Stimulated activated CD4-positive, alpha-beta T cell treated with anti-CD3 and anti-CD28 coated beads, TNF-alpha, amount 100 ng/mL, for 1 hour (primary cell): ENCODE measurements at places on chromosomes 5 and 9.
A peak's percentile ranks its signal among the peaks of the same experiment; 100 is the strongest.

- DNase-seq = no peak
Observed at GRCh38 chr5:139451878-139452660, 10.5 kb downstream of the ECSCR start.

DNA sequence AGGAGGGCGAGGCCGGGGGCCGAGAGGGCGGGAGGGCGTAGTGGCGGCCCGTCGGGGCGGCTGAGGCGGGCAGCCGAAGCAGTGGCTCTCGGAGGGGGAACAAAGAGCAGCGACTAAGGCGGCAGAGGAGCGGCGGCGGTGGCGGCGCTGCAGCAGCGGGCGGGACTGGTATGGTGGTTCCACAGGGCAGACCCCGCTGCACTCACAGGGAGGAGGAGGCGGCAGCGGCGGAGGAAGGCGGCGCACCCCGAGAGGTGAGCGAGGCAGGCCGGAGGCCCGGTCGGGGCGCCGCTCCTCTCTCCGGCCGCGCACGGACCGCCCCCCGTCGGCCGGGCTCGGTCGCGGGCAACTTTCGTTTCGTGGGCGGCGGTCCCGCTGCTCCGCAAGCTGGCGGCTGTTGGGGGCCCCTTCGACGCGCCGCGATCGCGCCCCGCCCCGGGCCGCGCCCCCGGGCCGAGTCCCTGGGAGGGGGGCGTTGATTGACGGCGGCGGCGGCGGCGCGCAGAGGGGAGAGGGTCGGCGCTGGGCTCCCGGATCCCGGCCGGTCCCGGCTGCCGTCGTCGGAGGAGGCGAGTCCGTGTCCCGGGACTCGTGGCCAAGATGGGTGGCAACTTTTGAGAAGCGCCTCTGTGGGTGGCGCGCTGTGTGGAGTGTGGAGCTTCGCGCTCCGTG is 467 bp downstream of the CNOT6 start:
- peak; percentile 4 for DNase-seq

- DNase-seq = peak; percentile 13
Observed at GRCh38 chr5:10563110-10563944, 543 bp upstream of the ANKRD33B start.

DNA sequence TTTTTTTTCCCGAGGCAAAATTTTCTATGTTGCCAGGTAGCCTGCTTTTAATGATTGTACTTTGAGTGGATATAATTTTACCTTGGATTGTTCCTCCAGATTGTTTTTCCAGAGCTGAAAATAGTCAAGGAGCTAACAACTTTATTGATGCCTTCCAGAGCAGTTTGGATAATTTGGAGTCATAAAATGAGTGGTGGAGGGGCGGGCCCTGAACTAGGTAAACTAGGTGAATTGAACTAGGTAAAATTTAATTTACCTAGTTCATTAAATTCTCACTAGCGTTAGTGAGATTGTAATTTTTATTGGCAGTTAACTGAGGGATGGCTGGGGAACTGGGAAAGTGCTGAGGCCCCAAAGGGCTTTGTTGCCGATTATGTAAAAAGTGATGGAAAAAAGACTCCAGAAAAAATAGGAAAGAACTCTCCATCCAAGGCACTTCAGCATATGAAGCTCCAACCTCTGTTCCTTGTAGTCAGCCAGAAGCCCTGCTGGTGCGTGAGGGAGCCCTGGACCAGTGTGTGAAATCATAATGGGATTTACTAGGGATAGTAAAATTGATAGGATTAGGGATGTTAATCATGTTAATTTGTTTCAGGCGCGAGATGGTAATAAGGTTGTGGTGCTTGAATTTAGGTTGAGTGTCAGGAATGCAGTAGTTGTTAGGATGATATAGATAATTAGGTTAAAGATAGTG is 1.7 kb downstream of the DNAJC25 start:
- DNase-seq = no peak

DNA sequence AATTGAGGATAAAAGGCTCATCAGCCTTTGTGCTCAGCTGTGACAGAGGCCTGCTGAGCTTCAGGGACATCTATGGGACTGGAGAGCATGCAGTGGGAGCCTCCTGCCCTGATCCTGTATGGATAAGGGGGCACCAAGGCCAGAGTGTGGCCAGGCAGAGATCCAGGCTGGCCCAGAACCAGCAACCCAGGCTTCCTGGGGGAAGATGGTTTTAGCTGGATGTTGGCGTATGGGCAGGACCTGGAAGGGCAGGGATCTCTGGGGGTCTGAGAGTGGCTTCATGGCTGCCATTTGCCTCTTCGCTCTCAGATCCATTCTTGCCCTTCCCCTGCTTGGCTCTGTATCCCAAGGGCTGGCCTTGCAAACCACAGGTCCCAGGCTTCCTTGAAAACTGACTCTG is 169.9 kb downstream of the MACROH2A1 start:
- no peak for DNase-seq

DNA sequence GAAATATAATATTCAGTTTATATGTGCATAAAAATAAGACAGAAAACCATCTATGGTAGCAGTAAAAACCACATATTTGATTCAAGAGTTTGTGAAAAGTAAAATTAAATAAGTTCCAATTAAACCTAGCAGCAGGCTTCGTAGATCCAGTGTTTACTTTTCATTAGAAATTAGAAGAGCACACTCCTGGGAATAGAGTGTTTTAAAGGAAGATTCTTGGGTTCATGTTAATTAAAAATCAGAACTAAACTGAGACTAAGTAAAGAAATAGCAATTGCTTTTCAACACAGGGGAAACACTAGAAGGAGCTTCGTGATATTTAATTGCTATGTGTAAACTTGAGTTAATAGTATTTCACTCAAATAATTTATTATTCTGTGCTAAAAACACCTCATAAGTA is 1097.8 kb upstream of the CDH18 start:
- DNase-seq = no peak

DNA sequence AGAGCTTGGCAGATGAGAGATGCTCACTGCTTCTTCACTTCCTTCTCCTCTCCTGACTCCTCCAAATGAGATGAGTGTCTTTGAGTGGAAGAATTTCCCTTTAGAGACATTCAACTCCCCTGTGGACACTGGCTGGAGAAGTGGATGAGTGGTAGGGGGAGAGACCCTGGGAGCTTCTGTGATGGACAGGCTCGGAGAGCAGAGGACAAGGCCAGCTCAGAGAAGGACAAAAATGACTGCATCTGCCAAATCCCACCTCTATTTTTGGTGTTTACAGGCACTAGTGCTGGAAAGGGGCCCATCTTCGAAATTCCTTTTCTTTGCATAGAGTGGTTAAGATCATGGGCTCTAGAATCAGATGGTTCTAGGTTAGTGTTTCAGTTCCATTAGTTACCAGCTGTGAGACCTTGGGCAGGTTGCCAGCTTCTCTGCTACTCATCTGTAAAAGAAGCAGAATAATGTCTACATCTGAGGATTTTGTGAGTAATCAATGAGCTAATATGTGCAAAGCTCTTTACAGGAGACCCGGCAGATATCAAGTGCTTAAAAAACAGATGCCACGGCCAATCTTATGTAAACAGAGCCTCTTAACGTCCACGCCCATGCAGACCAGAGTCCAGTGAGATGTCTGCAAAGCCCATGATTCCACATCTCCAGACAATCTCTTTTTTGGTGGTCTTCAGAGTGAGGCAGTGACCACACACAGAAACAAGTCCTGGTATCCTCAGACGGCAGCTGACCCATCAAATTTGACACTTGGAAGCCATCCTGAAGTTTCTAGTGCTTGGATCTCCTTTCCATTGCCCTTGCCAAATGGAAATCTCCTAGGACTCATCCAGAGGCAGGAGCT is 13.6 kb upstream of the COL27A1 start:
- no peak for DNase-seq

DNA sequence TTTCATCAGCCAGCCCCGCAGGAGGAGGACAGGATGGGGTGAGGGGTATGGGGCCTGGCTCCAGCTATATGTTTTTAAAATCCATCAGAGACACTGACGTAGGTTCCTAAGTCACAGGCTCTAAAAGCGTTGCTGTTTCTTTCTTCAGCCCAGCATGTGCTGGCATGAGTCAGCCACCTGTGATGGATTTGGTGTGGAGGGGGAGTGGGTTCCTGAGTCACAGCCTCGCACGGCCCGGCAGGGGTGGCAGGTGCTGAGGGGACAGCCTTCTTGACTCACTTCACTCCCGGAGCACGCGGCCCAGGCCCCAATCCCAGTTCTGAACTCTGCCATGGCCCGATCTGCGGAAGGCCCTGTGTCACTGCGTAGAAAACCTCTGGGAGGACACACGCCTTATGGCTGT is 38.8 kb upstream of the RPL26L1 start:
- no peak for DNase-seq

GRCh38 chr9:121066850-121067249 is 7.9 kb upstream of the CNTRL start:
- no peak for DNase-seq

GRCh38 chr9:102609461-102609860 is 385.7 kb upstream of the CYLC2 start:
- DNase-seq = no peak

DNA sequence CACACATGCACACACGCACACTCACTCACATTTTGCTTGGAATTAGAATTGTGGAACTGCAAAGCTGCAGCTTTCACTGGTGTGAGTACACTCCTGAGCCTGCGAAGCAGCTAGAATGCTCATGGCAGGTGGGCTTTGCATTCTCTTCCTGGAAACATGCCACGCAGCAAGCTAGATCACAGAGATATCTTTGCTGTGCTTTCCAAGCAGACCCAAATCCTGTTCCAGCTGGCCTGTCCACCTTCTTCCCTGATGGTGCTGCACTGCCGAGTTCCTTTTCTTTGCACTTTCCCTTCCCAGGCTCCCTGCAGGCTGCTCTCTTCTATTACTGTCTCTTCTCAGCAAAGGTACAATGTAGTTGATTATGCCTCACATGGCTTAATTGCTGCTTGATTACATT is 92.7 kb upstream of the CKMT2 start:
- DNase-seq = no peak
